SJSA1 (cell line): ENCODE measurements at places on chromosomes 5 and 9. TPM values are rescaled to one million over a fixed set of nuclear protein-coding genes. Genes with fewer than 3 reads are reported as not detected.

The INSL4 gene
- 0.81 TPM in 1 of 2 replicates, not detected in the other for total RNA-seq

DNA sequence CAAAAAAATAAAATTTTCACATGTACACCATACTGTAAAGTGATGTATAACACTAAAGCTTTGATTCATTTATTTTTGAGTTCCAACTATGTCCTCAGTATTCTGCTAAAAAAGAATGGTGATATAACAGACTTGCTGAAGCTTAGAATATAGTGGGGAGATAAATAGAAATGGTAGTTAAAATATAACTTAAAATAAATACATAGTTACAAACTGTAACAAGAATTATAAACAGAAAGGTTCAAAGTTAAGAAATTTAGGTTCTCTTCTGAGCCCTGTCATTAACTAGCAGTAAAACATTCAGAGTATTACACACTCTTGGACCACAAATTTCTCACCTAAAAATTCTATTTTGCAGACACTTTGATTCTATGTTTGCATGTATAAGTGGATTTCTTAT, 392.1 kb downstream of the ANXA1 start:
- no peaks in the 10 kb centered on the region for H3K36me3 ChIP-seq
- DNase-seq: no peak
- peaks cover 7% of the 10 kb centered on the region; the same call in 1 of the 2 replicates for H3K4me1 ChIP-seq
- no peaks in the 10 kb centered on the region; the same call in 1 of the 2 replicates for H3K27me3 ChIP-seq

GRCh38 chr5:2575292-2575691, 176.2 kb downstream of the IRX2 start:
- no peaks in the 10 kb centered on the region for H3K27me3 ChIP-seq
- no peak overlapping the region for H3K27ac ChIP-seq
- DNase-seq: no peak
- no peak overlapping the region for H3K4me3 ChIP-seq

GRCh38 chr5:87302061-87302460, 34.4 kb downstream of the RASA1 start:
- DNase-seq: peak; percentile 69
- H3K4me1 ChIP-seq: peaks cover 42% of the 10 kb centered on the region
- H3K27ac ChIP-seq: peak overlapping the region; percentile 35
- H3K27me3 ChIP-seq: no peaks in the 10 kb centered on the region; the same call in 1 of the 2 replicates
- H3K4me3 ChIP-seq: no peak overlapping the region
- H3K36me3 ChIP-seq: peaks cover 21% of the 10 kb centered on the region

DNA sequence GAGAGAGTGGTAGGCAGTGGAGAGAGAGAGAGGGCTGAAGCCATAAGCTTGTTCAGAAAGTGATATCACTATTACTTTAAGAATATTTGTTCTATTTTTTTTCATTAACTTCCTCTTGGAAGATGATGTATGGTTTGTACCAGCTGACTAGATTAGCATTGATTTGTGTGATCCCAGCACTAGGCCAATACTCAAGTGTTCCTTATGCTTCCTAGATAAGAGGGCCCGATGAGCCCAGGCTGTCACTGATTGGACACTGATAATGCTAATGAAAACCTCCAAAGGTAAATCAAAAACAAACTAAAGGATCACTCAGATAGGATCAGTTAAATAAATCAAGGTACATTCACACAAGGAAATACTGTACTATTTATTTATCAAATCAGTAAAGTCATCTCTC, 52.7 kb upstream of the OTULINL start:
- H3K27me3 ChIP-seq: 0 out of 2 replicates have a peak, but pooled peaks cover 5% of the 10 kb centered on the region
- no peak for DNase-seq
- no peak overlapping the region for H3K4me3 ChIP-seq
- no peaks in the 10 kb centered on the region for H3K4me1 ChIP-seq
- no peak overlapping the region for H3K27ac ChIP-seq

DNA sequence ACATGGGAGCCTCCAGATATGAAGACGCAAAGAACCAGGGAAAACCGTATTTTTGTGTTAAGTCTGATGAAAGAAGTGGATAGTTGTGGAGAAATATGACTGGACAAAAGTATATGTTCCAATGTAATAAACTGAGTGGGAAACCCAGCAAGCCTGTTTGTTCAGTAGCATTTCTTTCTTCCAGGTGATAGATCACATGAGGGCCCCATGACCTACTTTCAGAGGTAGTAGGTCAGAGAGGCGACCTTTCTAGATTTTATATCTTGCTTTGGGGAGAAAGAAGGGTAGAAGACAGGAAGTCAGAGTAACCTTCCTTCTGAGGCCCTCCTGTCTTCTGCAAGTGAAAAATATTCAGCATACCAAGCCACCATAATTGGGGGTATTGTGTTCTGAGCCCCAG, 31.5 kb downstream of the CCDC171 start:
- H3K36me3 ChIP-seq: no peaks in the 10 kb centered on the region
- H3K27ac ChIP-seq: no peak overlapping the region
- DNase-seq: no peak
- no peaks in the 10 kb centered on the region for H3K4me1 ChIP-seq
- no peaks in the 10 kb centered on the region for H3K27me3 ChIP-seq
- no peak overlapping the region for H3K4me3 ChIP-seq

DNA sequence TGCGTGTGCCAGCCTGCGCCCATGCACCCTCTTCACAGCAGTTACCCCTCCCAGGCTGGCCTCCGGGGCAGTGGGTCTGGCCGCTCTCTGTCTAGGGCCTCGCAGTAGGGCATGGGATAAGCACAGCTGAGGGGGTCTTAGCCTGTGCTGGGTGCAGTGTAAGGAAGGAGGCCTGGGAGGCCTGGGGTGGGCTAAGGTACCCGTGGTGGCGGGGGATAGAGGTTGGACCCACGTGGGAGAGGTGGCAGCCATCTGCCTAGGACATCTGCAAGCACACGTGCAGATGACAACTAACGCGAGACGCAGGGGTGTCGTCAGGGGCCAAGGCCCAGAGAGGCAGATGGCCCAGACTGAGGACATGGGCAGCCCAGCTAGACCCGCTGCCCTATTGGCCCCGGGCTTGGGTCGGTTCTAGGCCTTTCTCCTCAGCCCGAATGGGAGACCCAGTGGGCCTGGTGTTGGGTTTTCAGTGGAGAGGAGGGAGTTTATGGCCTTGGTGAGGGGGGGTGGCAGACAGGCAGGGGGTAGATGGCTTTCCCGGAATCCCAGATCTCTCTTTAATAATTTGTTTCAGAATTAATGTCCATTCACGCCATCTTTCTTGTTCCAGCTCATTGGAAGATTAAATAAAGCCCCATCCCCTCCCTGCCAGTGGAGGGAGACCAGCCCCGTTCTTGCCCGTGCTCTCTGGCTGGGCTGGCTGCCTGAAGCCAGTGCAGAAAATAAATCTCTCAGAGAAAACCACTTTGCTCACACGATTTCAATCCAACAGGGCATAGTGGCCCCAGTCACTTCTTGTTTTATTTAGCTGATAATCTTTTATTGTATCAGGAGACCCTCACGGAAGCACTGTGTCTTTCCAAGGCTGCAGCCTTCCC, 154.2 kb downstream of the GAPVD1 start:
- no peak overlapping the region for H3K27ac ChIP-seq
- no peaks in the 10 kb centered on the region for H3K36me3 ChIP-seq
- H3K4me3 ChIP-seq: no peak overlapping the region
- DNase-seq: no peak
- H3K4me1 ChIP-seq: no peaks in the 10 kb centered on the region

DNA sequence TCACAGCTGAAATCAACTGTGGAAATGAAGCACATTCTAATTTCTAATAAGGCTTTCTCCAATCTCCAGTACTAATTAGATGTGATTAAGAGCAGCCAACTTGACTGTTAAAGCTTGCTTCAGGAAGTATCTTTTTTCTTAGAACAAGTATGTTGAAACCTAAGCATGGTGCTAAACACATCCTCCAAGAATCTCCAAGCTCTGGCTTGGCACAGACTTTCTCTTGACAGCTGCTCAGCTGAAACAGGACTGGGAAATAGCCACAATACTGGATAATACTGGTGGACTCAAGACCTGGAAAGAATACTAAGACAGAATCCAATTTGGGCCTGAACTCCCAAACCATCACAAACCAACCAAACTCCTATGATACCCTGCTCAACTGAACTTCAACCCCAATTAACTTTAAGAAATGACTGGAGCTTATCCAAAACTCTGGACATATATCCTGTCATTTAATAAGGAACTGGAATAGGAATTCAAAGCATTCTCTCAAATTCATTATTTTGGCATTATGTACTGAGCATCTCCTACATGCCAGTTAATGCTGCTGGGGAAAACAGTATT, 16.2 kb downstream of the PRKAA1 start:
- H3K4me3 ChIP-seq: no peak overlapping the region
- H3K4me1 ChIP-seq: no peaks in the 10 kb centered on the region
- H3K27me3 ChIP-seq: no peaks in the 10 kb centered on the region
- H3K27ac ChIP-seq: no peak overlapping the region

- H3K4me3 ChIP-seq: no peak overlapping the region
- H3K4me1 ChIP-seq: no peaks in the 10 kb centered on the region
- no peak for DNase-seq
- no peaks in the 10 kb centered on the region for H3K36me3 ChIP-seq
Measured at GRCh38 chr5:91956738-91957137, 573.6 kb upstream of the ARRDC3 start.

GRCh38 chr9:89592963-89593726, 11.7 kb upstream of the GADD45G start:
- H3K36me3 ChIP-seq: no peaks in the 10 kb centered on the region
- no peak overlapping the region for H3K4me3 ChIP-seq
- H3K4me1 ChIP-seq: peaks cover 6% of the 10 kb centered on the region; the same call in 1 of the 2 replicates
- H3K27me3 ChIP-seq: no peaks in the 10 kb centered on the region
- peak; percentile 61 for DNase-seq

DNA sequence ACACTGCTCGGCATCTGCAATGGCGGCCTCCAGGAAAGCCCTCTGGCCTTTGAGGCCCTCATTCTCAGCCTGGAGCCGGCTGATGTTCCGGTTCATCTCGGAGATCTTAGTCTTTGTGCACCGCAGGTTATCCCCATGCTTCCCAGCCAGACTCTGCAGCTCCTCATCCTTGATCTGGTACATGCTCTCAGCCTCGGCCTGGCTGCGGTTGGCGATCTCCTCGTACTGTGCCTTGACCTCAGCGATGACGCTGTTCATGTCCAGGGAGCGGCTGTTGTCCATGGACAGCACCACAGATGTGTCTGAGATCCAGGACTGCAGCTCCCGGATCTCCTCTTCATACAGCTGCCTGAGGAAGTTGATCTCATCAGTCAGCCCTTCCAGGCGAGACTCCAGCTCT, 21.9 kb downstream of the CEP120 start:
- H3K4me1 ChIP-seq: no peaks in the 10 kb centered on the region
- DNase-seq: no peak
- H3K27me3 ChIP-seq: no peaks in the 10 kb centered on the region
- peaks cover 35% of the 10 kb centered on the region for H3K36me3 ChIP-seq

GRCh38 chr5:78360674-78360923, 182 bp downstream of the SCAMP1 start:
- H3K36me3 ChIP-seq: peaks cover 15% of the 10 kb centered on the region
- peaks cover 10% of the 10 kb centered on the region for H3K4me1 ChIP-seq
- H3K27me3 ChIP-seq: no peaks in the 10 kb centered on the region
- peak overlapping the region; percentile 47 for H3K27ac ChIP-seq
- H3K4me3 ChIP-seq: peak overlapping the region; percentile 94
- no peak for DNase-seq

DNA sequence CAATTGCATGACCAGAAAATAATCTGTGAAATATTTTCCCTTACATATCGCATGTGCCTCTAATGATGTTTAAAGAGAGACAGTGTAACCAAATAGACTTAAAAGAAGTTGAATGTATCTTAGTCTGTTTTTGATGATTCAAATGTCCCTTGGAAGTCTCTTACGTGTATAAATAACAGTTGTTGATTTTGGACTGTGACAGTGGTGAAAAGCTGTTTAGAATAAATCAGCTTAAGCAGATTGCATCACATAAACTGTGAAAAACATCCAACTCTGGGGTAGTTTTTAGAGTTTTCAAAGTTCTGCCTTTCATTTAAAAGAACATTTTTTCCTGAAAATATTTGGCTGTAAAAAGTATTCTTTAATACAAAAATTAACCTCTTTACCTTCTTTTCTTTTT, 301.1 kb downstream of the PRR16 start:
- no peaks in the 10 kb centered on the region for H3K27me3 ChIP-seq
- H3K27ac ChIP-seq: no peak overlapping the region
- DNase-seq: no peak
- no peaks in the 10 kb centered on the region for H3K36me3 ChIP-seq
- H3K4me3 ChIP-seq: no peak overlapping the region

GRCh38 chr5:38739011-38739704, 106.7 kb upstream of the OSMR start:
- no peaks in the 10 kb centered on the region for H3K36me3 ChIP-seq
- H3K27me3 ChIP-seq: no peaks in the 10 kb centered on the region
- H3K27ac ChIP-seq: peak overlapping the region; percentile 0; the same call in 1 of the 2 replicates
- no peak overlapping the region for H3K4me3 ChIP-seq
- peaks cover 6% of the 10 kb centered on the region for H3K4me1 ChIP-seq

- no peak overlapping the region for H3K4me3 ChIP-seq
- DNase-seq: peak; percentile 49
- H3K36me3 ChIP-seq: peaks cover 7% of the 10 kb centered on the region
- H3K27ac ChIP-seq: no peak overlapping the region
Measured at GRCh38 chr9:136787690-136788400, 3.3 kb upstream of the TMEM141 start.

The OLFML2A gene
- total RNA-seq: 5.0 and 7.8 TPM in 2 replicates

- no peak overlapping the region for H3K4me3 ChIP-seq
- peaks cover 27% of the 10 kb centered on the region for H3K4me1 ChIP-seq
- H3K36me3 ChIP-seq: peaks cover 45% of the 10 kb centered on the region
- DNase-seq: no peak
Measured at GRCh38 chr9:136047775-136048559, 47.1 kb downstream of the NACC2 start.

DNA sequence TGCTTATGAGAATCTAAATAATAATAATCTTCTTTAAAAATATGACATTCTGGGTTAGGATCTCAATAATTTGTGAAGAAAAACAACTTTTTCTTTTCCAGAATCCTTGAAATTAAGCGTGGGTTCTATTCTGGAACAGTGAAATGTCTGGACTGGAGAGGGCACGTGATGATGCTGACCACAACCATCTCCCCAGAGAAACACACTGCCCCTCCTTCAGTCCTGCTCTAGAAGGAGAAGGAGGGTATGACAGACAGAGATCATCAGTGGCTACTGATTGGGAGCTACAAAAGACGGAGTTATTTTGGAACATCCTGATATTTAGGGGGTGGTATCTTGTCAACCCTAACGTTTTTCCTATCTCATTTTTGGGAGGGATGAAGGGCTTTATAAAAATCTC, 40.2 kb downstream of the MEF2C start:
- H3K4me3 ChIP-seq: no peak overlapping the region
- H3K4me1 ChIP-seq: no peaks in the 10 kb centered on the region
- no peaks in the 10 kb centered on the region for H3K36me3 ChIP-seq
- no peak for DNase-seq
- H3K27ac ChIP-seq: no peak overlapping the region

DNA sequence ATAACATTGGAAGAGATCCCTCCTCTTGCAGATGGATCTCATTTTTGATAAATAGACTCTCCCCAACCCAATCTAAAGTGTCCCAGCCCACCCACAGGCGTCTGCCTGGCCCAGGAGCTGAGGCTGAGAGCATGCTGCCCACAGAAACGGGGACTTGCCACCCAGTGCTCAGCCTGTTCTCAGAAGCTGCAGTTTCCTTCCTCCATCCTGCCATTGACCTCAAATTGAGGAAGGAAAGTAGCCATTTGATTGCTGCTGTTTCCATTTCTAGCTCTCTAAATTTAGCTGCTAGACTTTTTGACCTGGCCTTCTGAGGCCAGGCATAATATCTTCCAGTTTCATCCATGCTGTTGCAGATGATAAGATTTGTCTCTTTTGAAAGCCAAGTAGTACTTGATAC, 31.1 kb upstream of the FRMD3 start:
- no peak for DNase-seq
- no peak overlapping the region for H3K27ac ChIP-seq
- H3K4me1 ChIP-seq: no peaks in the 10 kb centered on the region
- H3K36me3 ChIP-seq: no peaks in the 10 kb centered on the region

GRCh38 chr5:591746-592145, 20.4 kb upstream of the CEP72 start:
- DNase-seq: no peak
- no peaks in the 10 kb centered on the region for H3K36me3 ChIP-seq
- no peak overlapping the region for H3K27ac ChIP-seq
- H3K4me1 ChIP-seq: no peaks in the 10 kb centered on the region
- H3K4me3 ChIP-seq: no peak overlapping the region
- peaks cover 52% of the 10 kb centered on the region for H3K27me3 ChIP-seq

The MEGF9 gene
- 5.1 TPM in 2 replicates for total RNA-seq
